ENCODE measurements at places on chromosomes 2 and 18.

GRCh38 chr2:229431327-229431954 lies 160.4 kb upstream of the PID1 start:
- DNase-seq = no peak

DNA sequence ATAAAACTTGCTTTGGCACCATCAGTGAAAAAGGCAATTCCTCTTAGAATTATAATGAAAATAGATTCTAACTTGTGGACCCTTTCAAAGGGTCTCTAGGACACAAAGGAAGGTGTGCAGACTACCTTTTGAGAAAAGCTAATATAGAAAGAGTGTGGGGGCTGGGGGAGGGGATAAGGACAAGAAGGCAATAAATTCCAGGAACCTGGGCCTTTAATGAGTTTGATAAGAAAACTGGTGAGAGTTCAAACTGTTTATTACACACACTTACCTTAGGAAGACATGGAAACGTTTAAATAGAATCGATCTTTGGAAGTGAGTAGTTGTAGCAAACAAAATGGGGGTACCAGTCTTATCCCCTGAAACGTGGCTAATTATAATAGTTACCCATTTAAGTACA lies 39.6 kb upstream of the PGAP1 start:
- no peak for DNase-seq

GRCh38 chr2:164802095-164802707 lies 39.4 kb downstream of the COBLL1 start:
- DNase-seq = no peak

GRCh38 chr18:74990563-74991081 lies 218.3 kb downstream of the PTGR3 start:
- no peak for DNase-seq

GRCh38 chr2:40095000-40095399 lies 315.9 kb upstream of the THUMPD2 start:
- no peak for DNase-seq

GRCh38 chr2:38330754-38331153 lies 46.3 kb downstream of the ATL2 start:
- no peak for DNase-seq

DNA sequence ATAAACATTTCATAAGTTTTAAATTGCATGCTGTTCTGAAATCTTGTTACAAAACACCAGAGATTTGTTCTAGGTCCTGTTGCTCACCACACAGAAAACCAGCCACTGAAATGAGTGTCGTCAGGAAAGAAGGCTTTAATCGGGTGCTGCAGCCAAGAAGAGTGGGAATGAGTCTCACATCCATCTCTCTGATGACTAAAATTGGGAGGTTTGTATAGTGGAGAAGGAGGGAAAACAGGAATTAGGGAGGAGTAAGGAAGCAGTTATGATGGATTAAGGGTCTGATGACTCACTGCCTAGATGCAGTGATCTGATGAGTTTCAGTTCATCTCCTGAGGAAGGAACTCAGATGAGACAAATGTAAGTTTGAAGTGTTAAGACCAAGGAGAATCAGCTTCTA lies 42.1 kb upstream of the GPR39 start:
- no peak for DNase-seq
